Astrocyte of the hippocampus (primary cell): ENCODE measurements at places on chromosomes 5 and 9.

DNA sequence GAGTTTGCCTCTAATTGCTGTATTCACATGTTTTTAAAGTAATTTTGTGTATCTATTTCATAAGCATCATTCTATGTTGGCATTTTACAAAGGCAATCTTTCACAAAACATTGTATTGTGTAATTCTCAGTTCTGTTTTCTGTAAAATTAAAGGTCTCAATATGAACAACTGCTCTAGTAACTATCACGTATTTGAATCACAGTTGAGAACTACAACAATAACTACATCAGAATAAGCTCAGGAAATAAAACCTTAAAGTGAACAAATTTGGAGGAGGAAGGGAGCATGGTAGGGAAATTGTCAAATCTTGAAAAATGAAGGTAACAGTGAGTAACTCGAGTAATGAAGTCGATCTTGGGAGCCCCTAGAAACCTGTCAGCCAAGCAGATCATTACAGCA is 22.5 kb upstream of the CAMK4 start:
- DNase-seq, result no peak

DNA sequence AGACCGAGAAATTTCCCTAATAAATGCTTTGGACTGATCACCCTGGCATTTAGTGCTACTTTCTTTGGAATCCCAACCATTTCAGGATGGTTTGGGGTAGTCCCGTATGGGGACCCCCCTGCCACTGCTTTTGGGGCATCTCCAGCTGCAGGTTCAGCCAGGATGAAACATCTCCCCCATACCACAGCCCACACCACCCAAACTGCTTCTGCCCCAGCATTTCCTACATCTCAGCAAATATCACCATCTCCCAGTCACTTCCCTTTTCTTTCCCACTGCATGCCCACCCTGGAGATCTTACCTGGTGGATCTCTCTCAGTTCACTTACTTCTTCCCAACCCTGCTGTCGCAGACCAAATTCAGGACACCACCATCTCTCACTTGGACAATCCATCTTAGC is 4.8 kb upstream of the P4HA2 start:
- DNase-seq, result no peak

- no peak for DNase-seq
Observed at GRCh38 chr9:106560540-106560939, 302.4 kb upstream of the ZNF462 start.

DNA sequence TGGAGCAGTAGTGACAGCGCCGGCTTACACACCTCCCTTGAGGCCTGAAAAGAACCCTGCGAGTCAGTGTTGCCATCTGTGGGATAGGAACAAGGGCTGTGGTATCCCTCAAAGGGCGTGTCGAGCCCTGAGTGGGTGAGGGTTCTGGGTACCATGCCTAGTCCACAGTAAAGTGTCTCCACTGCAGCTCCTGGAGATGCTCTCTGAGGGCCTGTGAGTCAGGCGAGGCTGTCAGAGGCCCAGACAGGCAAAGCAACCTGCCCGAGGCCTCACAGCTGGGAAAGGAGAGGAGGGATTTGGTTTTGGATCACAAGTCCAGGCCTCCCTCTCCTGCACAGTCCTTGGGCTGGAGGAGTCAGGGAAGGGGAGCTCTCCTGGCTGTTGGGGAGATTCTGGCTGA is 6.1 kb downstream of the PRRX2 start:
- no peak for DNase-seq

GRCh38 chr9:94980947-94981722 is 254.6 kb downstream of the AOPEP start:
- no peak for DNase-seq

- DNase-seq, result no peak
Observed at GRCh38 chr5:32604800-32605765, 19.7 kb downstream of the SUB1 start.
